ENCODE measurements at places on chromosomes 7 and 10. TPM values are rescaled to one million over a fixed set of nuclear protein-coding genes. Genes with fewer than 3 reads are reported as not detected.

Gene SORCS1
- total RNA-seq, result 2.9 TPM

DNA sequence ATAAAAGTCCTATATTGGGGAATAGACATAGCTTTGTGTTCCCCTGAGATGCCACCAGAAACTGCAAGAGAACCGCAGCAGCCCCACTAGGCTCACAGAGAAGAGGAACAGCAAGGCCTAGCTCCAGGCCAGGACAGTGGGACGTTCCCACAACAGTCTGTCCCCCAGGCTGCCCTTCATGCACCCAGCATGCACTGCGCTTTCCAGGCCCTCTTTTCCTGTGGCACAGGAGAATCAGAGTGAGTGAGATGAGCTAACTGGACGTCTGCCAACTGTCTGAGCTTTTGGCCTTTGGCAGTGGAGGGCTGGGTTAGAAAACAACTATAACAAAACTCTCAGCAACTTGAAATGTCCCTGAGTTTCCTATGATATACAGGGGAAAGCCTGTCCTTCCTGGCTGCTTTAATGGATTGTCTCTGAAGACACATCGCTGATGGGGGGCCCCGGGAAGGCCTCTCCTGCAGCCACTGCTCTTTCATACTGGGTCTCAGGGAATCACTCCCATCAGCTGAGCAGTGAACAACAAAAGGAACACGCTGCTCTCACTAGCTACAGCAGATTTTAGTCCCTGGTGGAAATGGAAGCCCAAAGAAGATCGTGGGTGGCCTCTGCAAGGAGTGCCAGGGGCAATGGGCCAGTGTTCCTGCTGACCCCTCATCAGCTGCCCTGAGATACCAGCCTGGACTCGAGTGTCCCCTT, 53.5 kb downstream of the PODXL start:
- H3K36me3 ChIP-seq, result peaks cover 50% of the 10 kb centered on the region
- peak overlapping the region; percentile 85 for H3K27ac ChIP-seq
- peaks cover 49% of the 10 kb centered on the region for H3K4me1 ChIP-seq
- peak; percentile 67 for DNase-seq
- no peak overlapping the region for H3K4me3 ChIP-seq

- H3K36me3 ChIP-seq, result no peaks in the 10 kb centered on the region
- H3K27ac ChIP-seq, result no peak overlapping the region
- H3K4me1 ChIP-seq, result no peaks in the 10 kb centered on the region
Observed at GRCh38 chr10:118776960-118777359, 22.2 kb upstream of the CACUL1 start.

- peaks cover 59% of the 10 kb centered on the region for H3K36me3 ChIP-seq
- H3K27me3 ChIP-seq, result no peaks in the 10 kb centered on the region
- H3K27ac ChIP-seq, result no peak overlapping the region
Observed at GRCh38 chr10:86486856-86487255, 34.7 kb downstream of the WAPL start.

GRCh38 chr7:148773334-148773733, 74.6 kb downstream of the CUL1 start:
- H3K27ac ChIP-seq, result no peak overlapping the region
- H3K36me3 ChIP-seq, result peaks cover 77% of the 10 kb centered on the region
- DNase-seq, result no peak
- H3K4me3 ChIP-seq, result no peak overlapping the region

GRCh38 chr10:22666287-22667092, 47.9 kb downstream of the PIP4K2A start:
- no peaks in the 10 kb centered on the region for H3K27me3 ChIP-seq
- H3K4me1 ChIP-seq, result peaks cover 21% of the 10 kb centered on the region
- H3K27ac ChIP-seq, result no peak overlapping the region
- H3K36me3 ChIP-seq, result no peaks in the 10 kb centered on the region
- no peak overlapping the region for H3K4me3 ChIP-seq

GRCh38 chr10:119786117-119786769, 60.4 kb downstream of the INPP5F start:
- no peaks in the 10 kb centered on the region for H3K36me3 ChIP-seq
- no peak overlapping the region for H3K27ac ChIP-seq
- no peak overlapping the region for H3K4me3 ChIP-seq
- no peak for DNase-seq
- H3K27me3 ChIP-seq, result no peaks in the 10 kb centered on the region

Gene CEP55
- total RNA-seq, result 0.66 TPM

GRCh38 chr10:110531687-110532086, 34.0 kb downstream of the DUSP5 start:
- H3K36me3 ChIP-seq, result no peaks in the 10 kb centered on the region
- DNase-seq, result no peak
- no peak overlapping the region for H3K27ac ChIP-seq
- H3K4me1 ChIP-seq, result peaks cover 8% of the 10 kb centered on the region

DNA sequence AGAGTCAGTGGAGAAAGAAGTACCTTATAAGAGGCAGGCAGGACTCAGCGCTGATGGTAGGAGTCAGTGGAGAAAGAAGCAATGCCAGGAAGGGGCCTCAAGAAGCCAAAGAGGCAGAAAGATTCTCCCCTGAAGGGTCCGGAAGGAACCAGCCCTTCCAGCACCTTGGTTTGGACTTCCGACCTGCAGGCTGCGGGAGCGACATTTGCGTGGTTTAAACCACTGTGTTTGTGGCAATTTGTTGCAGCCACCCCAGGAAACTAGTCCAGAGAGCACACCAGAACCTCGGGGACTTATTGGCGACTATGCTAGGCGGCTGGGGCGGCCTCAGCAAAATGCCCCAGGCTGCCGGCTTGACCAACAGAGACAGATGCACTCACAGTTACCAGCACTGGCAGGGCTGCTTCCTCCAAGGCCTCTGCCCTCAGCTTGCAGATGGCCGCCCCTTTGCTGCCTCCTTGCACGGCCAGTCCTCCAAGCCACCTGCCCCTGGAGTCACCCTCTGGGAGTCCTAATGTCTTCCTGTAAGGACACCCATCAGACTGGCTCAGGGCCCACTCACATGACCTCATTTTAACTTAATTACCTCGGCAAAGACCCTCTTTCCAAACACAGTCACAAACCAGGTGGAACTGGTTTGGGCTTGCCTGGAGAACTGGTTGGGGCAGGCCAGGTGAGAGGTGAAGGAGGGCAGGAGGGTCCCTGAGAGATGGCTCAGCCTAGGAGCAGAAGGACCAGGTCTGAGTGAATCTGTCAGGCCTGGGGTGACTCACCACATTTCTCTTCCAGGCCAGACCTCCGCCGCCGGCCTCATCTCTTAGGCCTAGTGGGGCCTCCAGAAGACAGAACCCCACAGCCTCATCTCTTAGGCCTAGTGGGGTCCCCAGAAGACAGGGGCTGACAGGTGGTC, 26.1 kb downstream of the CALML3 start:
- H3K4me1 ChIP-seq, result peaks cover 31% of the 10 kb centered on the region
- DNase-seq, result peak; percentile 11
- no peaks in the 10 kb centered on the region for H3K36me3 ChIP-seq
- no peak overlapping the region for H3K4me3 ChIP-seq

GRCh38 chr7:1681581-1681980, 11.5 kb downstream of the ELFN1 start:
- DNase-seq, result no peak
- no peak overlapping the region for H3K27ac ChIP-seq
- H3K4me3 ChIP-seq, result no peak overlapping the region

- no peak overlapping the region for H3K4me3 ChIP-seq
- DNase-seq, result no peak
- peaks cover 50% of the 10 kb centered on the region for H3K4me1 ChIP-seq
- no peaks in the 10 kb centered on the region for H3K36me3 ChIP-seq
- H3K27me3 ChIP-seq, result peaks cover 19% of the 10 kb centered on the region
- H3K27ac ChIP-seq, result no peak overlapping the region
Observed at GRCh38 chr10:72085166-72085565, 3.2 kb downstream of the SPOCK2 start.

DNA sequence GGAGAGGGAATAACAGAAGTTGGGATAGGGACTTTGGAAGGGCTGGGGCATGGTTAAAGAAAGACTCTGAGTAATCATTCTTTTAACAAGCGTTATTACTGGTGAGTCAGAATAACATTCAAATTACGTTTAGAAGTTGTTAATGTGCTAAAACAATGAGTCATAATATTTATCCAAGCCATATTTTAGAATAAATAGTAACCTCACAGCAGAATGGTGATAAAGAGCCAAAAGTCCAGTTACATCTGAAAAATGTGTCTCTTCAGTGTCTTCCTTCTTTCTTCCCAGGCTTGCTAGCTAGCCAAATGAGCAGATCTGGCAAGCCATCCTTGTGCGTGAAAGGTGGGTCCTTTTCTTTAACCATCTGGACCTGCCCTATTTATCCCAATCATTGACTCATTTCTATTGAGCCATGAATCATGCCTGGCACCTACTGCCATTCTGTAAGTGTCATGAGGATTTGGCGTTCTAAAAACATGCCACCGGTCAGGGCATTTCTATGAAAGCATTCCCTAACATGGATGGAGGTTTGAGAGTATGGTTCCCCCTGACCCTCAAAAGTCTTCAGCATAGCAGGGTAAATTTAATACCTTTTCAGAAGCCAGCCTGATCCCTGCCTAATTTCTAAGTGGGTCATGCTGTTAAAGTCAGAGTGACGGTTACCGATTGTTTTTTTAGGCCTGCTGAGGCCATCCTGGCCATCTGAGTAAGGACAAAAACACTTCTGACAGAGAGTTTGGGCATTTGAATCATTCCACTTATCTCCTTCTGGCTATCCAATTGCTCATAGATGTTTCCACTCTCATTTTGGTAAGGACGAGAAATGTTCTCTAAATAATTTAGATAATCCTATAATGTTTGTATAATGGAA, 26.9 kb downstream of the MYPN start:
- H3K36me3 ChIP-seq, result no peaks in the 10 kb centered on the region
- peak overlapping the region; percentile 76 for H3K27ac ChIP-seq
- no peaks in the 10 kb centered on the region for H3K27me3 ChIP-seq

- H3K27ac ChIP-seq, result no peak overlapping the region
- no peaks in the 10 kb centered on the region for H3K36me3 ChIP-seq
- H3K4me1 ChIP-seq, result peaks cover 47% of the 10 kb centered on the region
- no peak for DNase-seq
Observed at GRCh38 chr10:7412928-7413282, 2.1 kb upstream of the SFMBT2 start.

GRCh38 chr10:77649333-77650331, 12.0 kb upstream of the KCNMA1 start:
- H3K4me3 ChIP-seq, result no peak overlapping the region
- peaks cover 70% of the 10 kb centered on the region for H3K27me3 ChIP-seq
- no peaks in the 10 kb centered on the region for H3K4me1 ChIP-seq
- no peak overlapping the region for H3K27ac ChIP-seq
- DNase-seq, result no peak

DNA sequence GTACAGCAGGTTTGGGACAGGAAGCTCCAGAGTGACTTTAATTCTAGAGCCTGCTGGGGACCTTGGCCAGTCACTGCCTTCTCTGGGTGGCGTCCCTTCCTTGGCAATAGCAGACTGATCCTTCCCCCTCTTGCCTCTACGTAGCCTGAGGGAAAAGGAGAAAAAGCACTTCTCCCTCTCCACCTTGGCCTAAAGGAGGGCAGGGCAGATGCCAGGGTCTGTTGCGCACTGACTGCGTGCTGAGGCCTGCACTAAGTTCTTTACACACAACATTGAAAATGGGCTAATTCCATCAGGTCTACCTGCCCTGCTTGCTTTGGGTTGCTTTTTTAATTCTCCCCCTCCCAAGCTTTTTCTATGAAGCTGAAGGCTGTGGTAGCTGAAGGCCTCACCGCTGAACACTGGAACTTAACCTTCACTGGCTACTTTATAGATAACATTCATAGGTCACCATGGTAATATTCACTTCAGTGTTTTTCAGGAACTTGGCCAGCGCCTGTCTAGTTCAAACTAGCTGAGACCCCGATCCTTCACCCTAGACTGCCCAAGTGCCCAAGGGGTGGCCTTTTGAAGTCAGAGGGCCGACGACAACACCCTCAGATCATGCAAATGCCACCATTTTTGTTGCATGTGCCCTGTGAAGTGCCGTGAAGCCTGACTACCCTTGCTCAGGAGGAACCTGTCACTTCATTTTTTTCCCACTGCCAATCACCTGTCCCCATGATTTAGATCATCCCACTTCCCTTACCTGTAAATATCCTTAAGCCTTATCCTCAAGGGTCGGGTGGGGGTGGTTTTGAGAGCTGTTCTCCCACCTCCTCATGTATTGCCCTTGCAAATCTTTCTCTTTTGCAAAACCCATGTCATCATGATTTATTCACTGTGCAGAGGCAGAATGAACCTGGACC, 28.7 kb downstream of the PRF1 start:
- DNase-seq, result no peak
- no peak overlapping the region for H3K27ac ChIP-seq
- H3K4me1 ChIP-seq, result peaks cover 28% of the 10 kb centered on the region
- no peak overlapping the region for H3K4me3 ChIP-seq
- no peaks in the 10 kb centered on the region for H3K27me3 ChIP-seq

DNA sequence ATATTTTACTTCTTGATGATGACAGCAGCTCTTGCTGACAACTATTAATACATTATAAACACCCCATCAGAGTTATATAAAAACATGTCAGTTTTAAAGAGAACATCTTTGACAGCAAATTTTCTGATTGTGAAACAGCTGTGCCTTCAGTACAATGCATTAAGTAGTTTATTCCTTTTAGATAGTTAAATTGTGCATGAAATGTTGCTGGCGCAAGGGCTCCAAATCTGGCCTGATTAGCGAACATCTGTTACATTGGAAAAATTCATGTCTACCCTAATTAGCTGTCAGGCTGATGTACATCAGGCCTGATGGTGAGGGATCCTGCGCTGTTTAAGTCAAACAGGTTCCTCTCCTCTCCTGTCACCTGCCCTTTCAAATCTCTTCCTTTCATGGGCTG, 171.9 kb upstream of the SP8 start:
- H3K36me3 ChIP-seq, result no peaks in the 10 kb centered on the region
- no peak overlapping the region for H3K4me3 ChIP-seq
- H3K27ac ChIP-seq, result no peak overlapping the region
- H3K4me1 ChIP-seq, result no peaks in the 10 kb centered on the region
- no peaks in the 10 kb centered on the region for H3K27me3 ChIP-seq
- no peak for DNase-seq

- H3K36me3 ChIP-seq, result peaks cover 22% of the 10 kb centered on the region
- H3K4me3 ChIP-seq, result peak overlapping the region; percentile 11
- no peak for DNase-seq
- peaks cover 98% of the 10 kb centered on the region for H3K4me1 ChIP-seq
- H3K27me3 ChIP-seq, result no peaks in the 10 kb centered on the region
Observed at GRCh38 chr10:114604357-114605130, 53.5 kb downstream of the ABLIM1 start.

DNA sequence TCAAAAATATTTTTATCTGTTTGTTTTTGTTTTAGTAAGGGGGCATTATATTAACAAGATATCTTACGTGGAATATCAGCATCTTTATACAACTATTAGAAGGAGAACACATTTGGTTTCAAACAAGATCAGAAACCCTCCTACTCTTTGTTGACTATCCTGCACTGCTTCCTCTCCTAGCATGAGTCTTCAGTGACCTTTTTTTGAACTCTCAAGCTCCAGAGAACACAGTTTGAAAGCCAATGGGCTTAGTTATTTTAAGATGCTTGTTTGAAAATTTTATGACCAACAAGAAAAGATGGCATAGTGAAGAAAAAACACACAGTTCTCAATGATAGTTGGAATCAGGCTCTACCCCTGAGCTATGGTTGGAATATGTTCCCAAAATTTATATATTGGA, 37.2 kb upstream of the RTKN2 start:
- no peak overlapping the region for H3K27ac ChIP-seq
- H3K4me1 ChIP-seq, result no peaks in the 10 kb centered on the region
- no peak for DNase-seq

Gene OPALIN
- total RNA-seq, result not detected
